ENCODE measurements at places on chromosomes 13 and 19.

DNA sequence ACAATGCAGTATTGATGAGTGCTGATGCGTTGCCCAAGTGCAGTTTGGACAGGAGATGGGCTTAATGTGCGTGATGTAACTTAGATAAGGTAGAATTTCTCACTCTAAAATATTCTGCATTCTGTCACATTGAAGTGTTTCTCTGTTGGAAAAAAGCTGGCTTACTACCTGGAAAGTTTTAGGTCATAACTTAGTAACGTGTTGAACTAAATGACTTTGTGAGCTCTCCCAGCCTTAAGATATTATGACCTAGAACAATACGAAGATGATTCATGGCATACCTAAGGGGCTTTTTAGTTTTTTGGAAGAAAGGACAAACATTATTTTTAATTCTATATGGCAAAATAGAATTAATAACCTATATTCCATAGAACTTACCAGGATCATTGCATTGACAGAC is 9.0 kb downstream of the UFM1 start:
- DNase-seq = no peak

- no peak for DNase-seq
These were observed 4.4 kb upstream of the LTBP4 start for GRCh38 chr19:40596608-40597328.

DNA sequence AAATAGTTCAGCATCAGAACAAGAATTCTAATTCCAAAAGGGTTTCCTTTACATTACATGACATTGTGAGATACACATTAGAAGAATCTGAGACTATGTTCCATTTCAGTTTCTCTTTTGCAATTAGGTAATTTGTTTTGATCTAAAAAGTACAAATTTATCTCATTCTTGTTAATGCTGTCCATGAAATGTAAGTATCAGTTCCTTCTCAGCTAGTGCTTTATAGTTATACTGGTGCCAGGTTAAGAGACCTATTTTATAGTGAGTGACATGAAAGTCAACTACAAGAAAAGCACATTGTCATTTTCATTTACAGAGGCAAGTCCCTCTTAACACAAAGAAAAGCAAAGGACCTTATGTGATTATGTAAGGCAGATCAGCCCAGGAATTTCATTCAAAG is 43.9 kb downstream of the RCBTB2 start:
- DNase-seq = no peak

- DNase-seq = no peak
These were observed 60.7 kb upstream of the MCF2L start for GRCh38 chr13:112908342-112908741.

- no peak for DNase-seq
These were observed 4.0 kb downstream of the ZBTB32 start for GRCh38 chr19:35708391-35708790.

DNA sequence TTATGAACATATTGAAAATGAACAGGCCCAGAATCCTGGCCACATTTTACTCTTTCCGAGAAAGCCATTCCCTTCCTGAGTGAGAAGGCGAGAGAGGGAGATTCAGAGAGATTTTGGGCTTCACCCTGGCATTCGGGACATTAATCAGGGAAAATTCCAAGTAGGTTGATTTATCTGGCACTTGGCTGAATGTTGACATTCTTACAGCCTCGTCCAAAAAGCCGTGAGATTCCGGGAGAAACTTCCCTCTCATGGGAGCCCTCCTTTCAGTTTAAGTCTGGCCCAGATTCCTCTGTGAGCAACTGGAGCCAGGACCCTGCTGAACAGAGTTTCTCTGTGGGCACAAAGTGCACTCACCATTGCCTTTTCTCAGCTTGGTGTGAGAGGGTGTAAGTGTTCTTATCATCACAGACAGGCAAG is 129.2 kb upstream of the PEG3 start:
- DNase-seq = no peak

- no peak for DNase-seq
These were observed 56.8 kb upstream of the F7 start for GRCh38 chr13:113048766-113049165.

GRCh38 chr19:50759886-50760285 is 10.4 kb upstream of the GPR32 start:
- DNase-seq = no peak

DNA sequence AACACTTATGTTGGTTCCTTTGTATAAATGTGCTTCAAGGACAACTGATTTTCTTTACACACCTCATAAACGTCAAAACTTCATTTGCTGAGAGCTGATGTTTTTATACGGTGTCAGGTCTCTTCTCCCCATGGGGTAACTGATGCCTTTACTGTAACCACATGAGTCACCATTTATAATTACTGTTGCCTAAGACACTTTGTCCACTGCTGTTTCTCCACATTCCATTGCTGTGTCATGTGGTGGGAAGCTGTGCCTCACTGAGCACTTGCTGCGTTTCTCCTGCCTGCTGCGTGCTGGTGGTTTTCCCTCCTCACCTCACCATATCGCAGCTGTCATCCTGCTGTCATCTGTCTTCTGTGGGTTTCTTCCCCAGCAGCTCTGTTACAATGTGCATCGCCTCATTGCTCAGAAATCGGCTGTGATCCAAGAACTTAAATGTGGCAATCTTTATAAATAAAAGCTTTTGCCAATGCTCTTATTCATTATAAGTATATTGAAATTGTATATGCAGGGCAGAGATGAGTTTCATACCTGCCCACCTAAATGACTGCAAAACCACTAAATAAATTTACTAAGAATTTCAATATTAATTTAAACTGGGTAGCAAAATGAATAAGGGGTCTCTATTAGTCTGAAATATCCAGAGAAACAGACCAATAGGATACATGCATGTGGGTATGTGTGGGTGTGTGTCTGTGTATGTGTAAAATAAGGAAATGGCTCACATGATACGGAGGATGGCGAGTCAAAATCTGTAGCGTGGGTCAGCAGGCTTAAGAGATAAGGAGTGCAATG is 547.0 kb upstream of the SLITRK5 start:
- no peak for DNase-seq

DNA sequence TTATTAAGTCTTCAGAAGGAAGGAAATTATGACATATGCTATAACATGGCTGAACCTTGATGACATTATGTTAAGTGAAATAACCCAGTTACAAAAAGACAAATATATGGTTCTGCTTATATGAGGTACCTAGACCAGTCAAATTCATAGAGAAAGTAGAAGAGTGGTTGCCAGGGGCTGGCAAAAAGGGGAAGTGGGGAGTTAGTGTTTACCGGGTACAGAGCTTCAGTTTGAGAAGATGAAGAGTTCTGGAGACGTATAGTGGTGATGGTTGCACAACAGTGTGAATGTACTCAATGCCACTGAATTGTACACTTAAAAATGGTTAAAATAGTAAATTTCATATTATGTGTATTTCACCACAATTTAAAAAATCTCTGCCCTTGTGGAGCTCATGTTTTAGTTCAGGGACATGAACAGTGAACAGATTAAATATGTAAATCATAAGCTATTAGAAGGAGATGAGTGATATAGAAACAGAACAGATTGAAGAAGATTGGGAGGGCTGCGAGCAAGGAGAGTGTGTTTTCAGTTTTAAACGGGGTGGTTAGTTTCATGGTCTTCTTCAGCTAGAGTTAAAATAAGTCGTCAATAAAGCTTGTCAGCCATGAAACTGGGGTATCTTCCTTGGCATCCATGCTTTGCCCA is 355.2 kb downstream of the KCNRG start:
- no peak for DNase-seq

DNA sequence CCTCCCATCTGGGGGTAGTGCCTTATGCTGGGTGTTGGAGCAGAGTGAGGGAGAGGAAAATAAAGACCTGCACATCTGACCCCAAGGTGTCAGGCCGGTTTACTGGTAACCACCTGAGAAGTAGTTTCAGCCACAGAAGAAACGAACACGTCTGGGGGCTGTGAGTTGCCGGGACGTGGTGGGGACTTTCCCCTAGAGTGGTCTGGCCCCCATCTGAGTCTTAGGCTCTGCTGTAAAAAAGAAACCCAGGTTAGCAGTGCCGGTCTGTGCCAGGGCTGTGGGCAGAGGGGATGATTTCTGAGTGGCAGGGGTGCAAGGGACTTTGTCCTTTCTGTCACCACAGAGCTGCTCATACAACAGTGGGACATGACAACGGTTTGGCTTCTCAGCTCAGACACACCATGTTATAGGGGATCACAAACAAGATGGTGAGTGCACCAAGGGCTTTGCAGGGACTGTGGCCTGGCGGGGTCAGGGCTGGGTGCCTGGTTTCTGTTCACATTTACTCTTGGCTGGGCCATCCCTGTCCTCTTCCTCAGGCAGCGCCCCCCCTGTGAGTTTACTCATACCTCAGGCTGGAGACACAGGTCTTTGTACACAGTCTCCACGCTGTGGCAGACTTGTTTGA is 9.0 kb downstream of the GCDH start:
- DNase-seq = no peak

DNA sequence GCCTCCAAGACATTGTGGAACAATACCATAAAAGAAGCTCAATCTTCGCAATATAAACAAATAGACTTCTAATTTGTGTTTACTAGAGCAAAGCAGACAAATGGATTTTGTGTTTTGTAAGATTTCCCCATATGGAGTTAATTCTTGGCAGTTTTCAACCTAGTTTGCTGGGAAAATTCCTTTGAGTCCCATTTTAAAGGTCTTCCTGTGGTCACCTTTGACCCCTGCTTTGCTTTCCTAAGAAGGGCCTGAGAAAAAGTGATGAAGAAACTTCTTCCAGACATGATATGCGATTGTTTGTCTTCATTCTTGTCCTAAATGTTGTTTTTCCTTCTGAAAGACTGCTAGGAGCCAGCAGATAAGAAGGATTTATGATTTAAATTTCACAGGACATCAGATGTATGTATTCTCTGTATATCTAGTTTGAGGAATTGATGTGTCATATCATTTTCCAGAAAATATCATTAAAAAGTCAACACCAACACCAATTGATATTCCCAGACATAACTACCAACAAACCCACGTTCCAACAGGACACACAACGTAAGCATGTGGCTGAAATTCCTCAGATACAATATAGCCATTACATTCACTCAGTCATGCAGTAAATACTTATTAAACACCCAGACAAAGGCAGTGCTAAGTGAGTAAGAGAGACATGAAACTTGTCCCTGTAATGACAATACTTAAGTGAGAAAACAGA is 276.4 kb downstream of the LHFPL6 start:
- no peak for DNase-seq

- DNase-seq = no peak
These were observed 15.0 kb downstream of the TDRD3 start for GRCh38 chr13:60411983-60412382.
